ENCODE measurements at places on chromosomes 11 and 22.

GRCh38 chr22:32810555-32811133 lies 9.1 kb downstream of the TIMP3 start:
- DNase-seq: peak; percentile 86

GRCh38 chr11:102111787-102112508 lies 1.7 kb downstream of the YAP1 start:
- no peak for DNase-seq

DNA sequence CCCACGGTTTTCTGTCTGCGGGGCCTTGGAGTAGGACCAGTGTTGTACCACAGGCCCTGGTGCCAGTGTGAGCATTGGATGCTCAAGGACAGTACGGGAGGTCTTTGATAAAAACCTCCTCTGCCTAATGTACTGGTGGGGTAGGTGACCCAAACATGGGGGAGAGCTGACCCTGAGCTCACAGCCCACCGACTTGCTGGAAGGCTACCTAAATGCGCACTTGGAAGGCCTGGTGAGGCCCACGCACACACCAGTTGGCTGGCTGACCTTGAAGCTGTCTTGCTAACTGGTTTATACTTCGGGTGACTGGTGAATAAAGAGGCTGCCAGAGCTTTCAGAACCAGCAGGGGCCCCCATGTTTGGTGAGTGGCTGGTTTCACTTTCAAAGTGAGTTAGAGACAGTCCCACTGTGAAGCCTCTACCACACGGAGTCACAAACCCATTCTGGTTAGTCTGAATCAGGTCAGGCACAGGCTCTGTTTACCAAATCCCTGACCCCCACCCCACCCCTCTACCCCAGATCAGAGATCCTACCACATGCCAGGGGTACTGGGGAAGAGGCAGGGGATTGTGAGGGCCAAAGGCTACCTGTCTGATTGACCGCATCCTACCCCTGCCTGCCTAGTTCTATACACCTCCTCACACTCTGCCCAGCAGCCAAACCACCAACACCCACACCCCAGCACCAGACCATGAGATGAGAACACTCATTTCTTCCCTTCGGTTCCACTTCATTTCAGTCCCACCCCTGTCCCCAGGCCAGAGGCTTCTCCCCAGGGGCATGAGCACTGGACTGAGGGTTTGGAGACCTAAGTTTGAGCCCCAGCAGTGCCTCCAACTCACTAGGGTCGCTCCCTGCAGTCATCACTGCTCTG lies 12.7 kb upstream of the IL2RB start:
- no peak for DNase-seq

GRCh38 chr22:44780876-44781449 lies 28.6 kb downstream of the ARHGAP8 start:
- no peak for DNase-seq

GRCh38 chr22:37077802-37078448 lies 26.4 kb downstream of the KCTD17 start:
- peak; percentile 55 for DNase-seq

DNA sequence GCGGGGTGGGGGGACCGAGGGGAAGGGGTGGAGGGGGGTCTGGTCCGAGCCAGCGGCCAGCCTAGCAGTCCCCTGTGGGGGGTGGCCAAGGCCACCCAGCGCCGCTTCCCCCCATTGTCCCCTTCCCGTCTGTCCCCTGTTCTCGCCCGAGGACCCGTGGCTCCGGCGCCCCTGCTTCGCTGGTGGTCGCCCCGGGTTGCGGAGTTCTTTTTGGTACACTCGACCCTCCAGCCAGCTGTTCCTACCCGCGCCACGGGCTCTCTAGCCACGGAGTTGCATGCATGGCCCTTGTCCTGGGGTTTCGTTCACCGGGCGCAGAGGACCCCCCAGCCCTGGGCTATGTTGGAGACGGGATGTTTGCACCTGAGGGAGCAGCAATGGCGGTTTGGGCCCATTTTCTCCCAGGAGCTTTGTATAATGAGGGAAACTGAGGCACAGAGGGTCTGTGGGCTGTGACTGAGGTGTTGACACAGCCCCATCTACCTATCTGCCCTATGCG lies 489 bp downstream of the RNF214 start:
- DNase-seq: no peak

GRCh38 chr11:105538588-105538987 lies 71.3 kb upstream of the GRIA4 start:
- DNase-seq: no peak

- no peak for DNase-seq
Measured at GRCh38 chr11:8691601-8692000, 9.0 kb downstream of the RPL27A start.

- no peak for DNase-seq
Measured at GRCh38 chr22:38040953-38041759, 16.0 kb upstream of the PICK1 start.

DNA sequence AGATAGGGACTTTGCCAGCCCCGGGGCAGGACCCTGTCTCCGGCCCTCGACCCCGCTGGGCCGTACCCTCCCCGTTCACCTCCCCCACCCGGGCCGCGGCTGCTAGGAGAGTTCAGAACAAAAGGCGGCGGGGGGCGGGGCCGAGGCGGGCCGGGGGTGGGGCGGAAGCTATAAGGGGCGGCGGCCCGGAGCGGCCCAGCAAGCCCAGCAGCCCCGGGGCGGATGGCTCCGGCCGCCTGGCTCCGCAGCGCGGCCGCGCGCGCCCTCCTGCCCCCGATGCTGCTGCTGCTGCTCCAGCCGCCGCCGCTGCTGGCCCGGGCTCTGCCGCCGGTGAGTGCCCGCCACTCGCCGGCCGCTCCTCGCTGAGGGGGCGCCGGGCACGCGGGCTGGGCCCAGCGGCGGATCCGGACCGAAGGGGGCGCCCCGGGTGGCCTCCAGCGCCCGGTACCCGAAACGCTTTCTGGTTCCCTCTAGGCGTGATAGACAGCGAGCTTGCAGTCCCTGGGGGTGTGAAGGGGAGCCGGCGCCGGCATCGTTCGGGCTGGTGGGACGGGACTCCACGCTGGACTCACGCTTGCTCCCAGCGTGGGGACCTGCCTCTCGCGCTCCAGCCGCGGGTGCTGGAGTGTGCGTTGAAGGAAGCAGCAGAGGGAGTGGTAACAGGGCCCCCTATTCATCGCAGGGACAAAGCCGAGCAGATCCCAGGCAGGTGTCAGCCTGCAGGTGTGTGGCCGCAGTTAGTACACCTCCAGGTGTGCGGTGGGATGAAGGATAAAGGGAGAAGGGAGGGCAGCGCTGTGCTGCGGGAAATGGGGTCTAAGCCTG lies at the start of gene MMP11:
TSS of gene MMP11 (plus strand) at position 201 of the 825 bp plus-strand sequence. CDS start at position 223, 22 bp downstream.
- DNase-seq: peak; percentile 58

DNA sequence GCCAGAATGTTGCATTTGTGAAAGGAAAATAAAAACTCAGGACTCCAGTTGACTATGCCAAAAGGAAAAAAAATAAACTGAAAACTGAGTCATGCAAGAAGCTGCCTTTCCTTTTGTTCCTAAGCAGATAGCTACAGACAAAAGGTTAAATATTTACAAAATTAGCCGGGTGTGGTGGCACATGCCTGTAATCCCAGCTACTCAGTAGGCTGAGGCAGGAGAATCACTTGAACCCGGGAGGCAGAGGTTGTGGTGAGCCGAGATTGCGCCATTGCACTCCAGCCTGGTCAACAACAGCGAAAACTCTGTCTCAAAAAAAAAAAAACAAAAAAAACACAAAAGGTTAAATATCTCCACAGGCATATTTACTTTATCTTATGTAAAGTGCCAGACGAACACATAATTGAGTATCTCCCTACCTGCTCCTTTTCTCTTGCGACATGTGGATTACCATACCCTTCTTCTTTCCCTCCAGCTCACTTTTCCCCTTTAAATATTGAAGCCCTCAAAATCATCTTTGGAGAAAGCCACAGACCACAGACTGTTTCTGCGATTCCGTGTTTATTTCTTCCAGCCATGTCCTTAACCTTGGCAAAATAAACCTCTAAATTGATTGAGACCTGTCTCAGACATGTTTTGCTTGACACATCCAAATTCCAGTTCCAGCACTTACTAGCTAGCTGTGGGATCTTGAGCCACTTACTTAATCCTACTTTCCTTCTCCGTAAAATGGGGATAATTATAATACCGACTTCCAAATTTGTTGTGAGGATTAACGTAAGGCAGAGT lies 2.3 kb upstream of the SMPD1 start:
- no peak for DNase-seq

DNA sequence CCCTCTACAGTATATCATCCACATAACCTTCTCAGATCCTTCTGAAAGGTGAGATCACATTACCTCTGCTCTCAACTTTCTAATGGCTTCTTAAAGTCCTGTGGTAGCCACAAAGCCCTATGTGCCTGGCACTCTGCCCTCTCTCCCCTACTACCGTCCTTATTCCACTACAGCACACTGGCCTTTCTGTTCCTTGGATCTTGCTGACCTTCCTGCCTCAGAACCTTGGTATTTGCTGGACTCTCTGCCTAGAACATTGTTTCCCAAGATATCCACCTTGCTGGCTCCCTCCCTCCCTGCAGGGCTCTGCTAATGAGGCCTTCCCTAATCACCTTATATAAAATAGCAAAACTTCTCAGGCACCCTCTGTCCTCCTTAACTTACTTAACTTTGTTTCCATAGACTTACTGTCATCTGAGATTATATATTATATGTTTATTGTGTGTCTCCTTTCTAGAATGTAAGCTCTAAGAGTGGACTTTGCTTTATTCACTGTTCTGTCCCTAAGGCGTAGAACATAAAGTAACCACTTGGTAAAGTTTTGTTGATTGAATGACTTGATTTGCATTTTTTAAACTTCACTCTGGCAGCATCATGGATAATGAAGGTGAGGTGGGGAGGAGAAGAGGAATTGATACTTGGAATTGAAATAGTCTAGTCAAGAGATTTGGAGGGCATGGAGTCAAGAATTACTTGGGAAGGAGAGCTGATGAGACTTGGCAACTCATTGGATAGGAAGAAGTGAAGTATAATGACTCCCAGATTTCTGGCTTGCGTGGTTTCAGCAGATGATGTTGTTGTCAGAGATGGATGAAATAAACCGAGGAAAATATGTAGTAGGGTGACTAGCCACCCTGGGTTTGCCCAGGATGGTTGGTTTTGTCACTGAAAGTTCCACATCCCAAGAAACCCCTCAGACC lies 10.5 kb downstream of the POLD3 start:
- no peak for DNase-seq

GRCh38 chr22:22462813-22463567 lies 45.6 kb downstream of the ZNF280B start:
- DNase-seq: peak; percentile 19

- no peak for DNase-seq
Measured at GRCh38 chr11:708511-708910, 2.5 kb downstream of the EPS8L2 start.

- no peak for DNase-seq
Measured at GRCh38 chr11:60795291-60795690, 10.2 kb downstream of the MS4A10 start.

DNA sequence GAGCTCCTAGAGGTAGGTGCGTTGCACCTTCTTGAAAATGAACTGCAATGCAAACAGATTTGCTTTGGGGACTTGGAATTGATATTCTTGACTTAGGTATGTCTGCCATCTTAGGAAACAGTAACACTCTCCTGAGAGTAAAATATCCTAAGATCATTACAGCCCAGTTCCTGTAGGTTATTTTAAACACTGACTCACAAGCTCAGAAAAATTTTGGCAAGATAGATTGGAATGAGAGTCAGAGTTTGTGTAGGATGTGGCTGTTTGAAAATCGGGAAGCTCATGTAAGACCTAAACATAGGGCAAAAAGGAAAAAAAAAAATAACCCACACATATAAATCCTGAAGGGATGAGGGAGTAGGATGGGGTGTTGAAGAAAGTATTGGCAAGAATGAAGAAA lies 377.0 kb upstream of the LRRC4C start:
- no peak for DNase-seq

DNA sequence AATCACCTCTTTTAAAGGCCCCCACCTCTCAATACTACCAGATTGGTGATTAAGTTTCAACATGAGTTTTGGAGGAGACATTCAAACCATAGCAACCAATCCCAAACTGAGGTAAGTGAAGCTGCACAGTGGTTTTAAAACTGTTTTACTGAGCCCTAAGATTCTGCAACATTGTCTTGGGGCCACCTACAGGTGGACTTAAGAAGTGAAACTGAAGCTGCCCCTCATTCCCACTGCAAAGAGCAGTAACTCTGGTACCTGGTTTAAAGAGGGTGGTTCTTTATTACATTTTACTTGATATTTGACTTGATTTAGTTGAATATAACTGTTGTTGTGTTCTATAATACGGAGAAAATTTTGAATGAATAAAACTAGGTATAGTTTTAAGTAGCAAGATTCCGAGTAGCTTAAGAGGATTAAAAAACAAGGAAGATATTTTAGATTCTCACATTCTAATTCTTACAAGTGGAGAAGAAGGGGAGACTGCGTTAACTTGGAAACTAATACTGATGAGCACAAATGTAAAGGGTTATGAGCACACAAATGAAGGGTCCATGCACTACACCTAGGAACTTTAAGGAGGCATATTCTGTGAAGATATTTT lies 26.7 kb downstream of the SYT9 start:
- peak; percentile 51 for DNase-seq

DNA sequence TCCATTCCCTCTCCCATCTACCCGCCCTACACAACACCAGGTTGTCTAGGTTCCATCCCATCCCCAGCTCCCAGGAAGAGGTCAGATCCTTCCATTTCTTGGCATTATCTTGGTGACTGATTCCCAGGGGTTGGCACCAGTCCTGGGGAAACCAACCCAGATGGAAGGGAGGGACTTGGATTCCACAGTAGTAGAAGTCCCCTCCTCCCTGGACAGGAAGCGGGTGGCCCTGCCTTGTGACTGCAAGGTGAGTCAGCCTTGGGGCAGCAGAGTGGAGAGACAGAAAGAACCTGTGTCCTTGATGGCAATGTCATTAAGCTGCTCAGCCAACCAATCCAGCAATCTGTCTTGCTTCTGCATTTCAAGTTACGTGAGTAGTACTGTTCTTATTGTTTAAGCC lies 26.5 kb downstream of the SYT13 start:
- peak; percentile 30 for DNase-seq

- DNase-seq: peak; percentile 86
Measured at GRCh38 chr11:66388780-66389386, 17.3 kb upstream of the SLC29A2 start.

DNA sequence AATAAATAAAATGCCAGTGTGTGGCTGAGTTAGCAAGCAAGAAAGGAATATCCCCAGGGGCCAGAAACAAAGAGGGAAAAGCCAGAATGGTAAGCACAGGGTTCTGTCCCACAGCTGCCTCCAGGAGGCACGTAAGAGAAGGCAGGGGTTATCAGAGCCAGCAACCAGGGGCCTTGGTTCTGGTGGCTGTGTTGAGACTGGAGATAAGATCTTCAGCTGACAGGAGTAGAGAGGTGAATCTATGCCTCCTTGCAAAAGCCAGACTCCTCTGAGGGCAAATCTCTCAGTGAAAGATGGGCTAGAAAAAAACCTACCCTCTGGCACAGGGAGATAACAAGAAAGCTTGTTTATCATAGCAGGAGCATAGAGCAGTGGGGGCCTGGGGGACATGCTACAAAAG lies 29.8 kb upstream of the NFAM1 start:
- peak; percentile 83 for DNase-seq
